ENCODE measurements at places on chromosomes 12 and 14. TPM values are rescaled to one million over a fixed set of nuclear protein-coding genes. Genes with fewer than 3 reads are reported as not detected.
A peak's percentile ranks its signal among the peaks of the same experiment; 100 is the strongest.

The CPSF2 gene
- 53.1 TPM for total RNA-seq

The LALBA gene
- total RNA-seq: not detected

The SETD1B gene
- total RNA-seq: 35.0 TPM

The ACACB gene
- total RNA-seq: 3.8 TPM

The KLRD1 gene
- 0.25 TPM for total RNA-seq

The CLEC14A gene
- total RNA-seq: 0.96 TPM

The KRT5 gene
- not detected for total RNA-seq

The POP5 gene
- 29.2 TPM for total RNA-seq

The ACRBP gene
- 2.5 TPM for total RNA-seq

The CLEC4D gene
- total RNA-seq: not detected

- DNase-seq: no peak
- no peak overlapping the region for H3K27ac ChIP-seq
- H3K27me3 ChIP-seq: no peaks in the 10 kb centered on the region
These were observed 55.5 kb downstream of the FGD4 start for GRCh38 chr12:32454866-32455265.

DNA sequence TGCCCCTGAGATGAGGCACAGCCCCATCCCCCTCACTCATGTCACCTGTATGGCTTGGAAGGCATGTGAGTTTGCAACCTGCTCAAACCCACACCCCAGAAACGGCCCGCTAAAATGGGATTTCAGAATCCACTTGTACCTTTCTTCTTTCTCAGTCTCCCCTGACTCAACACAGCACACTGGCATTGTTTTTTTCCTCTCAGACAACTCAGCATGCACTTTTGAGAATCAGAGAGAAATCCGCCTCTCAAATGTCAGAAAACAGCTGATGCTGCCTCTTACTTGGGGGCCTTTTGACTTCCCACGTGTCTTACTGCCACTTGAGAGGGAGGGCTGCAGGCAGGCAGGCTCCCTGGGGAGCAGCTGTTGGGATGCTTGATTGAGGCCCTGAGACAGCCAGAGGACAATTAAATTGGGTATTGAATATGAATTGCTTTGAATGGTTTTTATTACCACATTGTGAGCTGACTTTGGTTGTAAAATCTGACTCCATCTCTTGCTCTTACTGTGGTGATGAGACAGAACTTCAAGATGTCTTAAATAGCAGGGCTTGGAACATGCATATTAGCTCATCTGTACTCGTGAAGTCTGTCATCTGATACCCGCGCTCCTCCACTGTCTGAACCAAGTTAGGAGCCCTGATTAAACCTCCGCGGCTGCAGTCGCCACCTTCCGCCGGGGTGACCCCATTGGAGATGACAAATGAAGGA, 96.6 kb downstream of the APAF1 start:
- peaks cover 6% of the 10 kb centered on the region for H3K4me1 ChIP-seq
- H3K27me3 ChIP-seq: peaks cover 6% of the 10 kb centered on the region
- H3K4me3 ChIP-seq: peak overlapping the region; percentile 35
- no peaks in the 10 kb centered on the region for H3K36me3 ChIP-seq
- peak; percentile 56 for DNase-seq

DNA sequence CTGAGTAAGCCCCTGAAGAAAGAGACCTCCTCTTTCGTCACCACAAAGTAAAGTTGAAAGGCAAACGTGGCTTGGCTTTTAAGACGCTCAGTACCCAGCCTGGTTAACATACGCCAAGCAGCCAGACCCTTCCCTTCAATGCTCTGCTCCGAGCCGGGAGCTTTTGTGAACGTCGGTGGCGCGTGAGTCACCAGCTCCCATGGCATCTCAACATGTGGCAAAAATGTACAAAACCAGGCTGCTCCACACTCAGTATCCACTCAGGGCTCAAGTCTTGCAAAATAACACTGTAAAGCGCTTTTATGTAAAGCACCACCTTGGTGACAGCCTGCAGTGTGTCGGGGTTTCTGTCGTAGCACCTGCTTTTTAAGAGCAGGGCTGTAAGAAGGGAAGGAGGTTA, 89.0 kb downstream of the SETD3 start:
- peaks cover 2% of the 10 kb centered on the region for H3K27me3 ChIP-seq
- H3K27ac ChIP-seq: no peak overlapping the region
- peaks cover 3% of the 10 kb centered on the region for H3K4me1 ChIP-seq
- H3K36me3 ChIP-seq: no peaks in the 10 kb centered on the region
- DNase-seq: no peak
- no peak overlapping the region for H3K4me3 ChIP-seq

- peaks cover 4% of the 10 kb centered on the region for H3K36me3 ChIP-seq
- no peaks in the 10 kb centered on the region for H3K4me1 ChIP-seq
- no peak for DNase-seq
- H3K4me3 ChIP-seq: no peak overlapping the region
These were observed 879.6 kb upstream of the LRFN5 start for GRCh38 chr14:40727107-40727506.

- H3K4me1 ChIP-seq: peaks cover 2% of the 10 kb centered on the region
- peaks cover 7% of the 10 kb centered on the region for H3K27me3 ChIP-seq
- H3K36me3 ChIP-seq: no peaks in the 10 kb centered on the region
- peak overlapping the region; percentile 98 for H3K4me3 ChIP-seq
- peak overlapping the region; percentile 75 for H3K27ac ChIP-seq
These were observed 1.8 kb downstream of the SLC8A3 start for GRCh38 chr14:70186900-70187451.

DNA sequence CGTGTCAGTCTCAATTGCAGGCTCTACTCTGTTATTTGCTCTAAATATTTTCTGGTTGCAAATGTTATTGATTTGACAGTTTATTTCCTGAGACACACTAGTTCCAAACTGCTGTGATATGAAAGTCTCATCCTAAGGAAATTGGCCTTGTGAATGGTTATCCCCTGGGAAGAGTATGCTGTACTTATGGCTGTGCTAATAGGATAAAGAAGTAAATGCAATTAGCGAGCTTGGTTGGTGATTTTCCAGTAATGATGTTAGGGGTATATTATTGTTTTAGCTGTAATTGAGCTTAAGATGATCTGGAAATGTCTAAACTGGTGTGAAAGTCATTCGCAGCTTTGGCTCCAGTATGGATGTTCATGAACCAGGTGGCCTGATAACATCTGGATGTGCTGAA, 197.9 kb downstream of the SUDS3 start:
- no peaks in the 10 kb centered on the region for H3K4me1 ChIP-seq
- DNase-seq: no peak
- H3K27ac ChIP-seq: no peak overlapping the region
- H3K36me3 ChIP-seq: peaks cover 14% of the 10 kb centered on the region
- no peak overlapping the region for H3K4me3 ChIP-seq

DNA sequence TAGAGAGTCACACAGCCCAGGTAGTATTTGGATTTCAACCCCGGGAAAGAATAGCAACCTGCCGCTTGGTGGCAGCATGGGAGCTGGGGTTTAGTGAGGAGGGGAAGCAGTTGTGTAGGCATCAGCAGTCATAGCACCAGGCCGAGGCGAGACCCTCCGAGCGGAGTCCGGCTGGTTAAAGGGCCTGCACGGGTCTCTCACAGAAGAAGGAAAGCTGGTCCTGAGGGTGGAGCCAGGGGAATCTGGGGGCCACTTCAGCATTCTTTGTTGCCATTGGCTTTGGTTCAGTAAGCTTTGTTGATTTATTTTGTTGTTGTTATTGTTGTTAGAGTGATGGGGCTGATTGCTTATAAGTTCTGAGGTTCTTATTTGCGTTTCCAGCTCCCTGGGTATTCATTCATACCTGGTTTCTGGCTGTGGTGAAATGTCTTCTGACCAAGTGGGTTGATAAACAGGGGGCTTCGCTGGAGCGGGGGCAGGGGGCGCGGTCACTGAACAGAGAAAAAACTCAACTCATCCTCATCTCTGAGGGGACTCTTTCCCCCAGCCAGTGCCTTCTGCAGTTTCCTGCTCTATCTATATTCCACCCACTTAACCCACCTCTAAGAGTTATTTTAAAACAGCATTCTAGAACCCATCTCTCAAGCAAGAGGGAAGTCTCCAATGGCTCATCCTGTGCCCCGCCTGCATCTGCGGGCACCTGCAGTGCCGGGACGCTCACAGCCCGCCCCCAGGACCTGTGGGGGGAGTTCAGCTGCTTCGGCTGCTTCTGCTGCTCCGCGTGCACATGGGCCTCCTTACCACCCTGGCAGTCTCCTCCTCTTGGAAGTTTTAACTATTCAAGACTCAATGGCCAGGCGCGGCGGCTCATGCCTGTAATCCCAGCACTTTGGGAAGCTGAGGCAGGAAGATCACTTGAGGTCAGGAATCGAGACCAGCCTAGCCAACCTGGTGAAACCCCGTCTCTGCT, 11.6 kb downstream of the CKB start:
- H3K4me1 ChIP-seq: peaks cover 4% of the 10 kb centered on the region
- H3K36me3 ChIP-seq: peaks cover 6% of the 10 kb centered on the region
- H3K27me3 ChIP-seq: peaks cover 4% of the 10 kb centered on the region
- no peak overlapping the region for H3K27ac ChIP-seq

DNA sequence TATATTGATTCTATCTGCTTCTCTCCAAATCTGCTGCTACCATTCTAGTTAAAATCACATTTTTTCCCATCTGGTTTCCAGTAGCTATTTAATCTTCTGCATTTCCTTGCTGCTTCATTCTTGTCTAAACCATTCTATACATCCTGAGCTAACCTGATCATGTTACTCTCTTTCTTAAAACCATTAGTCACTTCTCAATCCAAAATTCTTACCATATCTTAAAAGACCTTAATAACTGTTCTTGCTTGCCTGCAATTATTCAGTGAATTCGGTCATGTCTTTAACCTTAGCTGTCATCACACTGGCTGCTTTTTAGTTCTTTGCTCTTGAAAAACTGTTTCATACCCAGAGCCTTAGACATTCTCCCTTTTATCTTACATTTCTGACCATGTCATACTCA, 56.4 kb upstream of the PZP start:
- no peak overlapping the region for H3K27ac ChIP-seq
- H3K4me3 ChIP-seq: no peak overlapping the region
- no peaks in the 10 kb centered on the region for H3K27me3 ChIP-seq
- H3K36me3 ChIP-seq: no peaks in the 10 kb centered on the region
- H3K4me1 ChIP-seq: no peaks in the 10 kb centered on the region
- DNase-seq: no peak

GRCh38 chr12:39989501-39989900, 116.4 kb downstream of the SLC2A13 start:
- no peaks in the 10 kb centered on the region for H3K4me1 ChIP-seq
- no peaks in the 10 kb centered on the region for H3K27me3 ChIP-seq
- no peak overlapping the region for H3K4me3 ChIP-seq
- no peaks in the 10 kb centered on the region for H3K36me3 ChIP-seq
- DNase-seq: no peak

DNA sequence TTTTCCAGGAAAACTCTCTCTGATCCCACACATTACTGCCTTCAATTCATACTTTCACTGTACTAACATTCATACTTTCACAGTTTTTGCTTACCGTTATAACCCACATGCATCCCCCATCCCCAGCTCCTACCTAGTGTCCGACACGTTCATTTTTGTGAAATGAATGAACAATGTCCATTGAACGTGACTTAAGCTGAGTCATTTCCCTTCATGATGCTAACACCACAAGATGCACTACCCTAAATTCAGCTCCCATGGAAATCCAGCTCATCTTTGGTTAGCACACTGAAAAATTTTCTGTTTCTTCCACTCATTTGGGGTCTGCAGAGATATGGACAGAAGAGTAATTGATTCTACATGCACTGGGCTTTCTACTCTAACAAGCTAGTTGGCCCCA, 84.7 kb downstream of the GALNT4 start:
- no peaks in the 10 kb centered on the region for H3K4me1 ChIP-seq
- no peak overlapping the region for H3K27ac ChIP-seq
- no peak for DNase-seq
- H3K4me3 ChIP-seq: no peak overlapping the region
- peaks cover 7% of the 10 kb centered on the region for H3K36me3 ChIP-seq

- H3K4me3 ChIP-seq: peak overlapping the region; percentile 23
- peaks cover 2% of the 10 kb centered on the region for H3K4me1 ChIP-seq
- H3K36me3 ChIP-seq: no peaks in the 10 kb centered on the region
- DNase-seq: no peak
- H3K27ac ChIP-seq: no peak overlapping the region
These were observed 24.8 kb upstream of the GPR68 start for GRCh38 chr14:91269076-91269991.

- peak overlapping the region; percentile 8 for H3K27ac ChIP-seq
- H3K4me1 ChIP-seq: peaks cover 19% of the 10 kb centered on the region
- no peaks in the 10 kb centered on the region for H3K36me3 ChIP-seq
- peak overlapping the region; percentile 42 for H3K4me3 ChIP-seq
These were observed 225.7 kb downstream of the TMTC2 start for GRCh38 chr12:82912406-82912805.

DNA sequence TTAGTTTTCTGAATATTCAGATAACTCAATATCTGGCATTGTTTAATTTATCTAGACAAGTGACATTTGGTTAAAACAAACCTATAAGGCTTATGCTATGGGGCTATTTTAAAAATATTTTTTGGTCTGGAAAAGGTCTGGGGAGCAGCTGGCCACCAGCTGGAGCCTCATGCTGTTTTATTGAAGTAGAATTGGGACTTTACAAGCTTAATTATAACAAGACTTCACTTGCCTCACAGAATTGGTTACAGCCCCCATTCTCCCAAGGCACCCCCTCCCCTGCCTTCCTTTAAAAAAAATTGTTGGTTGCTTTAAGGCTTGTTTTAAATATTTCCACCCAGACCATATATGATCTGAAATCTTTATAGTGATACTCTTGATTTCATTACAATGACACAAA, 453.9 kb downstream of the ADAMTS20 start:
- peaks cover 1% of the 10 kb centered on the region for H3K27me3 ChIP-seq
- no peak overlapping the region for H3K27ac ChIP-seq
- no peak overlapping the region for H3K4me3 ChIP-seq
- H3K36me3 ChIP-seq: no peaks in the 10 kb centered on the region

DNA sequence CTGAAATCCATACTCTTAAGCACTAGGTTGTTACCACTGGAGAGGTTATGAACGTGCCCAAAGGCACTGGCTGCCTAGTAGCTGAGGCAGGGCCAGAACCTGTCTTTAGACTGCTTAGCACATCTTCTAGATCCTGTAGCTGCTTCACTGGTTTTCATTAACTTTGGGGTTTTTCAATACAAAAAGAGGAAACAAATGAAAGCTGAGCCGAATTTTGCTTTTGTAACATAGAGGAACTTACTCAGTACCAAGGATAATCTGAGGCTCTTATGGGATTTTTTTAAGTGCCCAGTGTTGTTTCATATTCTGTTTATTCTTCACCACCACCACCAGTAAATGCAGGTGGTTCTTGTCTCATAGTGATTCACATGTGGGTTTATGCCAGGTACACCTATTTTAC, 396.1 kb downstream of the RAD51B start:
- no peaks in the 10 kb centered on the region for H3K4me1 ChIP-seq
- DNase-seq: no peak

DNA sequence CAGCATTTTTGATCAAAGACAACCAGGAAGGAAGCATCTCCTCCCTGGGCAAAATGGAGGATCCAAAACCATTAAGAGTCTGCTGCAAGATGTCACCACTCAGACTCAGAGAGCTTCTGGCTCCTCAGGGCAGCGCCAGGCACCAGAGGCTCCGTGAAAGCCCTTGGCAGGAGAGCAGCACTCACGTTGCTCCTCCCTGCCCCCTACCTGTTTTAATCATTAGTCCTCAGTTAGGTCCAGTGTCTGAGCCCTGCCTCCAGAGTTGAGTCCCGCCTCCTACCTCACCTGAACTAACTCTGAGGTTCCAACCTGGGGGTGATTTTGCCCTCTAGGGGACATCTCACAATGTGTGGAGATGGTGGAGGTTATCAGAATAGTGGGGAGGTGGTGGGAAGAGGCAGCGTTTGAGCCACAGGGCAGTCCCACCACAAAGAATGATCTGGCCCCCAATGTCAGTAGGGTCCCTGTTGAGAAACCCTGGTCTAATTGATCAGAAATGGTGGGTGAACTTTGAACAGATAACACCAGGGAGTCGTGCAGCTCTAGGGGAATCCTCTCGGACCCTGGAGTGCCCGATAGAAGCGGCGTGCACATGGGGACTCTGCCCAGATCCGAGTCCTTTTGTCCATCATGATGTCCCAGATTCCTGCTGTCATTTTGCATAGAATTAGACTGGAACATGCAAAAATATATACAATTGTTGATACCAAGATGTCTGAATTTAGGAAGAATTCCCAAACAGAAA, 156.7 kb upstream of the DIO3 start:
- DNase-seq: no peak
- peaks cover 1% of the 10 kb centered on the region for H3K27me3 ChIP-seq
- H3K4me1 ChIP-seq: no peaks in the 10 kb centered on the region
